ENCODE measurements at places on chromosomes 13 and 19. TPM values are rescaled to one million over a fixed set of nuclear protein-coding genes. Genes with fewer than 3 reads are reported as not detected.
A peak's percentile ranks its signal among the peaks of the same experiment; 100 is the strongest.

The SCAF1 gene
- 3.2 TPM for total RNA-seq

- H3K27me3 ChIP-seq = no peaks in the 10 kb centered on the region
- H3K36me3 ChIP-seq = peaks cover 36% of the 10 kb centered on the region
- H3K27ac ChIP-seq = peak overlapping the region; percentile 97
- peaks cover 55% of the 10 kb centered on the region for H3K4me1 ChIP-seq
These were observed 816 bp upstream of the PRKD2 start for GRCh38 chr19:46717716-46718143.

The IGFL2 gene
- 0.61 TPM for total RNA-seq

The ZNF284 gene
- 2.4 TPM for total RNA-seq

- H3K36me3 ChIP-seq = no peaks in the 10 kb centered on the region
- H3K4me1 ChIP-seq = peaks cover 5% of the 10 kb centered on the region
- H3K4me3 ChIP-seq = peak within 1 kb of the TSS; percentile 45
- H3K27ac ChIP-seq = no peak within 1 kb of the TSS
- peaks cover 54% of the 10 kb centered on the region for H3K27me3 ChIP-seq
These were observed at the start of gene C2CD4C for GRCh38 chr19:408902-409515. C2CD4C (minus strand) TSS chr19:409147; CDS start chr19:408361, 786 bp downstream.

Measured in thymus (tissue), 14 donors.